NCI-H2029 treated with DMSO at 0.1 percent for 48 hours (cell line): ENCODE measurements at places on chromosomes 2 and 18.
A peak's percentile ranks its signal among the peaks of the same experiment; 100 is the strongest.

- DNase-seq: no peak
Observed at GRCh38 chr2:25306777-25307368, 34.9 kb downstream of the DNMT3A start.

- DNase-seq: no peak
Observed at GRCh38 chr2:235570966-235571692, 77.3 kb downstream of the AGAP1 start.

GRCh38 chr18:50080316-50080715 is 114.6 kb downstream of the MYO5B start:
- DNase-seq: peak; percentile 85

GRCh38 chr2:104572834-104573233 is 281.1 kb upstream of the POU3F3 start:
- no peak for DNase-seq

DNA sequence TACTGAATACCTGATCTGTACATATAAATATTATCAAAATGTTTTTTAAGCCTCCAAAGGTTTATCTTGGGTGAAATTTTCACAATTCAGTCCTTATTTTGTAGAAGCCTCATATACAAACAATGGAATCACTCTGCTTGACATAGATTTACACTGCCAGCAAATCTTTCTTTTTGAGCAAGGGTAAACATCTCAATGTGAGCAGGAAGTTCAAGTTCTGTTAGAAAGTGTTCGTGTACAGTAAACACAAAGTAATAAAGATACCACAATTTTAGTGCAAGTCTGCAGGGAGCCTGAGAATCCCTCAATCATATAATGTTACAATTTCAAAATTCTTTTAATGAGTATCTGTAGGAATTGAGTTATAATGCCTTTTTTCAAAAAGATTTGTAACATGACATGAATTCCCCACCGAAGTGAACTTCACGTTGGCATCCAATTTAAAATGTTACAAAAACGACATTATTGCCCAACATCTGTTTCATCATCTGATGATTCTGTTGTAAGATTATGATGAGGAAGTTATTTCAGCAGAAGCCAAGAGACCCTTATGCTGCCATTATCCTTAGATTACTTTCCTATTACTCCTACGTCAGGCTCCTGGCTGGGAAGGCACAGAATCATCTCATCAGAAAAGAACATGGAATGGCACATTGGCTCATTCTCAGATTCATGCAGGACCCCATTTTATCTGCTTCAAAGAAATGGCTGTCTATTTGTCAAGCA is 283.9 kb upstream of the ACVR2A start:
- DNase-seq: no peak

GRCh38 chr2:133045787-133046186 is 375.8 kb upstream of the LYPD1 start:
- DNase-seq: no peak

DNA sequence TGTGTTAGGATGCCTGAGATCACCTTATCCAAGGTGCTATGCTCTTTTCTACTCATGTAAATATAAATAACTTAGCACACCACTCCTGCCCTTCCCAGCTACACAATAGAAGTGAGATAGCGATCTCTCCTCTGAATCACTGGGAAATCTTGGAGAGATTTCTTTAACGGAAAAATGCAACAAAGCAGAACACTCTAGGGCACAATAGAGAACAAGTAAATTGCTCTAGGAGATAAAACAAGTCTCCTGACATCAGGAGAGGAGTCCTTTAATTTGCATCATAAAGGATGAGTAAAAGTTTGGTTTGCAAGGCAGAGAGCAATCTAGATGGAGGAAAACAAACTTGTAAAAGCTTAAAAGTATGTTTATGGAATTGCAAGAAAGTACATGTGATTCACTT is 224.1 kb downstream of the PAX3 start:
- no peak for DNase-seq

GRCh38 chr2:8154936-8155335 is 526.9 kb upstream of the ID2 start:
- DNase-seq: no peak

DNA sequence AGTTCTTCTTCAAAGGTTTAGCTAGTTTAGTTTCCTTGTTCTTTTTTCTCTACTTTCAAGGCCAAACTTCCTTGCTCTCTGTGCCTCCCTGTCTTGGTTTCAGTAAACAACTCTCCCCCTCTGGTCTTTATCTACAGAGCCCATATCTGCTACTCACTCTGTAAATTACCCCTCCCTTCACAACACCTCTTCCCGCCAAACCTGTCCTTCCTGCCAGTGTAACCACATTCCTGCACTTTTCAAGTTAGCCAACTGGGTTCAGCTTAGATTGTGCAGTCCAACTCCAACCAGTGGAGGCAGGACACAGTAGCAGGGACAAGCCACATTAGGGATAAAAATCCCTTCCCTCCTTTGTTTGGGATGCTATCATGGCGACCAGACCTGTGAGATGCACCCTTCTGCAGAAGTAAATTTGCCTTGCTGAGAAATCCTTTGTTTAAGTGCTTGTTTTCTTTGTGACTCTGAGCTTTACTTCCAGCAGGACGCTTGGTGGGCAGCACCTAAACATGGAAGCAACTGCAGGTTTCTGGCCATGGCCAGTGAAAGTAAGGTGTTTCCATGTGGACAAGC is 706.0 kb downstream of the KCNJ3 start:
- DNase-seq: no peak

DNA sequence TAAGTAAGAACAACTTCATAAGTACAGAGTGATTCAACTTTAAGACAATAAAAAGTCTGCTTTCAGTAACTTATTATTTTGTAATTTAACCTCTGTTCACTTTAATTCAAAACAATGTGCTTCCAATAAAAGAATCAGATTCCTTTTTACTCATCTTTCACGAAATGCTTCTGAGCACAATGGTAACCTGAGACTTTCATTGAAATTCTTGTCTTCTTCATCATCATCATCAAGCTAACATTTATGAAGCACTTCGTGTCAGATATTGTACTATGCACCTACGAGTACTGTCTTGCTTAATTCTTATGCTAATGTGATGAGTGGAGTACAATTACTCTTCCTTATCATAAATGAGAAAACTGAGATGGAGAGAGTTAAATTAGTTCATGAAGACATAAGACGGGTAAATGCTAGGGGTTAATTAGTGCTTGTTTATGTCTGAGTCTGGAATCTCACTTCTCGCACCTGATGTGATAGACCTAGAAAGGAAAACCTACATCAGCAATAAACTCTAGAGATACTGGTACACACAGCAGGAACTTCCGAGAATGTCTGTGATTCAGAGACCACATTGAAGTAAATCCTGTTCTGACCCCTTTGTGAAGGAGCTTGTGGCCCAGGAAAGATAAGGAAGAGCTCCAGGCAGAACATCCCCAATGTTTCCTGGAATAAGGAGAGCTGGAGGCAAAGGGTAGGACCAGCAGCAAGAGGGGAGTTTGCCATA is 227.6 kb upstream of the ETAA1 start:
- no peak for DNase-seq

- no peak for DNase-seq
Observed at GRCh38 chr2:151306621-151307020, 17.2 kb upstream of the NMI start.

- DNase-seq: no peak
Observed at GRCh38 chr18:61894751-61895524, 2.1 kb upstream of the RNF152 start.

- DNase-seq: no peak
Observed at GRCh38 chr2:69059731-69060290, 46.8 kb downstream of the ANTXR1 start.

DNA sequence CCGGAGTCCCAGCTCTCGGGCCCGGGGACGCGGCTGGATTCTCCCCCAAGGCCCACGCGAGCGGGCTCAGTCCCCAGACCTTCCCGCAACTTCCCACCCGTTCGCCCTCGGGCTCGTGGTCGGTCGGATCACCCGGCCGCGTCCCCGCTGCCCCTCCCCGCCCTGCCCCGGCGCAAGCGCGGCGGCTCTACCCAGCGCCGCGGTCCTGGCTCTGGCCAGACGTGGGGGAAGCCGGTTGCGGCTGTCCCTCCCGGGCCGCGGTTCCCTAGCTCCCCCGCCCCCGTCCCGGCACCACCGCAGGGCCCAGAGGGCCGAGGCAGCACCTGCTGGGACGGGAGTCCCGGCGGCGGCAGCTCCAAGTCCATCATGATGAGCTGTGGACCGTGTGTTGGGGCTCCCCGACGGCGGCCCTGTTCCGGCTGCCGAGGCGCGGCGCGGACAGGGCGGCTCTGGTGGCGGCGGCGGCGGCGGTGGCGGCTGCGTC is 276 bp downstream of the NFE2L2 start:
- no peak for DNase-seq

GRCh38 chr2:29063646-29064345 is 10.5 kb downstream of the PCARE start:
- DNase-seq: no peak

DNA sequence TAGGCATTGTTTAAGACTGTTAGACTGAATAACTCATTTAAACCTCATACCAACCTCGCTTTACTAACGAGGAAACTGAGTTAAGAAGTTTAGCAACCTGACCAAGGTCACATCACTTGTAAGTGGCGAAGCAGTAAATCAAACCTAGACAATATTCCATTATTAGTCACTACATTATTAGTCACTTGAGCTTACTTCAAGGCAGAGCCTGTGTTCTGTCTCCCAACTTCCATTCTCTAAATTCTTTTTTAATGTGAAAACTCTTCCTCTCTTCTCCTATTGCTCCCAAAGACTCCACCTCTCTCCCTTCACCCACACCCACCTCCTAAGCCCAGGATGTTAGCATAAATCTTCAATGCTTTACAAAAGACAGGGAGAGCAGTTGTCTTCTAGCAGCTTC is 156.5 kb downstream of the ARL6IP6 start:
- DNase-seq: no peak

GRCh38 chr2:176648700-176649297 is 379.6 kb downstream of the MTX2 start:
- DNase-seq: no peak

GRCh38 chr2:219045937-219046550 is 4.7 kb upstream of the CFAP65 start:
- DNase-seq: no peak

DNA sequence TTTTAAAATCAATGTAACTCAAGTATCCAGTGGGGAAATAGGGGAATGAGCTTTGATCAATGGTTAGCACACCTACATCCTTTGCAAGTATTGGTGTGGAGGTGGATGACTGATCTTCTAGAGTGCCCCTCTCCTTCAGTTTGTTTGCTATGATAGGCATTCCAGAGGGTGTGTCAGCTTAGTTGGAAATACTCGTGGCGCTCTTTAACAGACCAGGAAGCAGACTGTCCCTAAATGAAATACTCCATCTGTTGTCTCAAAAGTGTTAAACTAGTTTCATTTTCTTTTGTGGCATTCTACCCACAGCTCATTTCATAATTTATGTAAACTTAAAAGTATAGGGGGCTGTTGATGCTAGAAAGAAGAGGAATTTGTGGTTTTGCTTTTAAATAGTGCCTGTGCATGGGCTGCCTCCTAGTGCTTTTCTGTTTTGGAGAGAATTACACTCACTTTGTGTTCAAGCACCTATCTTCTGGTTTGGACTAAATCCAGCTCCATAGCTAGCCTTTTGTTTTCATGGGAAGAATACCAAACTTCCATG is 66.2 kb downstream of the STAT1 start:
- peak; percentile 64 for DNase-seq

DNA sequence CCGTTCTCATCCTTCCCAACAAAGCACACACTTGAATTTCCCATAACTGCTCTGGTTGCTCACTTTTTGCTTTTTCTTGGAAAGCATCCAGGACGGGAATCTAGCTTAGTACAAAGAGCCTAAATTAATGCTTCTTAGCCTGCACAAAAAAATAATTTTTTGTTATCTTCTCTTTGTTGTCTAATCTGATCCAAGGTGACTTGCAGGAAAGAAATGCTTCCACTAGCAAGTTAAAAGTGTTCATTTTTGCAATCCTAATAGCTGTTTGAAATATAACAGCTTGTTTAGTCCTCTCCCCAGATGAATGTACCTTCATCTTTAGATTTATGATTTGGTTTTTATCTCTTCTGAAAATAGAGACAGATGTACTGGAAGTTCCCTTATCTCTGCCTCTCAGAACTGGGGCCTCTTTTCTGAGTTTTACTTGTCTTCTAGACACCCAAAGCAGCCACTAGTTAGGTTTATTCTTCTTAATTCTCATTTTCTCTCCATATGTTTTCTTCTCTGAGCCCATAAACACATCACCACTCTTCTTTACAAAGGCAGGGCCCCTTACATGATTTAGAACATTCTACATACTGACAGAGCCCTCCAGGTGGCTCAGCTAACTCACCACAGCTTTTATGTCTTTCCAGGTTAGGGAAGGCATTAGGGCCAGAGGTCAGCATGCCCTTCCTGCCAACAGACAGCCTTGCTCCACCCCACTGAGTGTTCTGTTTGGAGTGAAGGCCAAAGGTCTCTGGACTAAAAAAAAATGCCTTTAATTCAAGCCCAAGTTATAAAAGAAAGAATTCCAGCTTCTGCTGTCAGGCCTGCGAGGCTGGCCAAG is 74.7 kb upstream of the MAP4K3 start:
- no peak for DNase-seq

DNA sequence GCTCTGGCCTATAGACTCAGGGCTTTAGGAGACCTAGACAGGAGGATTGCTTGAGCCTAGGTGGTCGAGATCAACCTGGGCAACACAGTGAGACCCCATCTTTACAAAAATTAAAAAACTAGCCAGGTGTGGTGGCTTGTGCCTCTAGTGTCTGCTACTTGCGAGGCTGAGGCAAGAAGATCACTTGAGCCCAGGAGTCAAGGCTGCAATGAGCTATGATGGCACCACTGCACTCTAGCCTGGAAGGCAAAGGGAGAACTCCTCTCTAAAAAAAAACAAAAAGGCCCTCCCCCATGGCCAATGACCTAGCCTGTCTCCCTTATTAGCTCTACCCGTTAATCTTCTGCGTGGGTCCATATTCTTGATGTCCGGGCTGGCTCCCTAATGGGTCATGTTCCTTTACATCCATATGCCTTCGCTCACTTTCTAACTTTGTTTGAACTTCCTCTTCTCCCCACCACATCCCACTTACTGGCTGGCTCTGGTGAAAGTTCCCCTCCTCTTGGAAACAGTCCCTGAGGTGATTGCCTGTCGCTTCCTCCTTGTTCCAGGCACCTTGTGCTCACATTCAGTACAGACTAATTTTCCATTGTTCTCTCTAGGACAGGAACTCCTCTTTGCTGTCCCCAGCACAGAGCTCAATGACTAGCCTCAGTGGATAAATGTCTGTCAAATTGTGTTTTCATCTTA is 103.0 kb downstream of the AFF3 start:
- DNase-seq: no peak
